WERI-Rb-1 (cell line): ENCODE measurements at places on chromosomes 12 and 14.

- DNase-seq = no peak
Observed at GRCh38 chr12:48993787-48994186, 5.4 kb downstream of the DDN start.

GRCh38 chr12:113242026-113242418 lies 20.8 kb downstream of the TPCN1 start:
- DNase-seq = peak; percentile 26

DNA sequence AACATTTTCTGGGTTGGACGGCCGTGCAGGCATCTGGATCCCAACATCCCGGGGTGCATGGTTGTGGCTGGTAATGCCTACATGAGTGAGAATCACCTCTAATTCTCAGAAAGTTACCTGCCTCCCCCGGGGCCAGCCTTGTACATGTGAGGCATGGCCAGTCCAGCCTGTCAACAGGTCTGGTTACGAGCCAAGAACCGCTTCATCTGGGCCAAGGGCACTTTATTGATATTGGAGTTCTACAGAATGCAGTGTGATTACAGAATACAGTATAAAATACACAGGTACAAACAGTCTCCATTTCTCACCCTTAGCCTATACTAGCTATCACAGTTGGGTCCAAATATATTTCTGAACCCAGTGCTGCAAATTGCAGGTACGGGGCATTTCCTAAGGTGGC lies 84.9 kb upstream of the EVL start:
- no peak for DNase-seq

DNA sequence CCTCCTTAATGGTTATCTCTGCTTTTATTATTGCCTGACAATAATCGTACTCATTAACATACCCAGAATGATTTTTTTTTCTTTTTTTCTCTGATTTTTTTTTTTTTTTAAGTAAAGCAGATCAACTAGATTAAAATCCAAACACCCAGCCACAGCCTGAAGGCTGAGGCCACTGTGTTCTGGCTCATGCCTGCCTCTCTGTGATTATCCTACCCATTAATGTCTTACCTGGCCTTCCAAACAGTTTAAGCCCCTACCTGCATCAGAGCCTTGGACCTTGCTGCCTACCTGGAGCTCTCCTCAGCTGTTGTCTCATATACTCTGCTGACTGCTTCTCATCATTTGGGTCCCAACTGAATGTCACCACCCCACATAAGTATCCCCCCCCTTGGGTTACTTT lies 6.8 kb upstream of the TMED10 start:
- DNase-seq = no peak

GRCh38 chr14:49594347-49595091 lies 4.2 kb upstream of the LRR1 start:
- DNase-seq = no peak

- DNase-seq = no peak
Observed at GRCh38 chr14:62914025-62914424, 131.2 kb downstream of the KCNH5 start.

- peak; percentile 62 for DNase-seq
Observed at GRCh38 chr12:119544765-119545625, 48.6 kb upstream of the TMEM233 start.

DNA sequence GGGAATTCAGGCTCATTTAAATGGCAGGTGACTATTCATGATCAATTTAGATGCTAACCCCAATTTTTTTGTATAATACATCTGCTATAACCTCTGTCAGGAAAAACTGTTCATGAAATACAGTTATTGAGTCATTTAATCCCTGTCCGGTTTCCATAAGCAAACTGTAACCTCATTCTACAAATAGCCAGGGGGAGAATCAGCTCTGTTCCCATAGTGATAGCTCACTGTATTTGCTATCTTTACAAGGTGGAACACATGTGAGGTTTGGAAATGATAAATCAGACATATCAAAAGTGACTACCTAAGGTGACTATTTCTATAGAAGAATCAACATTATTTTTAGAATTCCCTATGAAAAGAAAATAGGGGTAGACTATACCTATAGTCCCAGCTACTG lies 38.6 kb upstream of the VPS33A start:
- no peak for DNase-seq

- no peak for DNase-seq
Observed at GRCh38 chr14:55715889-55716288, 135.9 kb downstream of the KTN1 start.

DNA sequence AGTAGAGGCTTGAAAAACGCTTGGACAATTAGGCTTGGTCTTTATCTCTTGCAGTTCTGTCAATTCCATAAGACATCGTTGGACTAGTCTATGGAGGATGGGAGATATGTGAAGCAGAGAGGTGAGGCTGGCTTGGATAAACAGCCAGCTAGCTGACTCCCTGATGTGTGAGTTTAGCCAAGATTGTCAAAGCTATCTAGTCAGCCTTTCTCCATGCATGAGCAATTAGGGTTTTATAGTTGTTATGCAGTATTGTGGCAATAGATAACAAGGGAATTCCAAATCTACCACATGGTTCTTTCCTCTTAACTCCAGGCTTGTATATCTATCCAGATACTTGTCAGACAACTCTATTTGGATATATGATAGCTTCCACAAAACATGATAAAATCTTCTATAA lies 153.6 kb upstream of the NRXN3 start:
- no peak for DNase-seq

DNA sequence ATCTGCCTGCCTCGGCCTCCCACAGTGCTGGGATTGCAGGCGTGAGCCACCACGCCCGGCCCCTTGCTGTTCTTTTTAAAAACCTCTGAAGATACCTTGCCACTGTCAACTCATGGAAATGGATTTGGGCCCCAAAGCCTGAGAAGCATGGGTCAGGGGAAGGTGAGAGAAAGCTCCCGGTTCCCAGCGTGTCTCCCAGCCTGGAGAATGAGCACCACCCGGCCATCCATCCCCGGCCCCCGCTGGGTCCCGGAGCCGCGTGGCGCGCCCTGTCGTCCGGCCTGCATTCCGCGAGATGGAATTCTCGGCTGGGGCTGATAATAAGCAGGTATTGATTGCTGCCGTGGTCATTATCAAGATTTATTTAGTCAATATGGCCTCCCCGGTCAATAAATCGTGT lies 126.5 kb upstream of the MYL2 start:
- DNase-seq = no peak

DNA sequence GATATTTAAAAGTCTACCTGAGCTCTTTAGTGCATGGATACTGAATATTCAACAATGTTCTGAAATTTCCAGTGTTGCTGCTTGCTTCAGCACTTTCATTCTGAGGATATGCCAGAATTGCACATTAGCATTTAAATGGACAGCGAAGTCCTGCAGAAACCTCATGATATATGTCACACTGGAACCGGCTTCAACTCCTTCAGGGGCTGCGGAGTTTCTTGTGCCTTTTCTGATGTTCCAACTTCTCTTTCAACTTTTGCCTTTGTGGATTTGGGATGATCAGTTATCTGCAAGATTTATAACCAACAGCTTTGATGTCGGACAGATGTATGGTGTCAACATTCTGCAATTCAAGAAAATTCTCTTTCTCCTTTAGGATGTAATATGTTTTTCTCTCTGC lies 142.5 kb upstream of the LMNTD1 start:
- DNase-seq = no peak

DNA sequence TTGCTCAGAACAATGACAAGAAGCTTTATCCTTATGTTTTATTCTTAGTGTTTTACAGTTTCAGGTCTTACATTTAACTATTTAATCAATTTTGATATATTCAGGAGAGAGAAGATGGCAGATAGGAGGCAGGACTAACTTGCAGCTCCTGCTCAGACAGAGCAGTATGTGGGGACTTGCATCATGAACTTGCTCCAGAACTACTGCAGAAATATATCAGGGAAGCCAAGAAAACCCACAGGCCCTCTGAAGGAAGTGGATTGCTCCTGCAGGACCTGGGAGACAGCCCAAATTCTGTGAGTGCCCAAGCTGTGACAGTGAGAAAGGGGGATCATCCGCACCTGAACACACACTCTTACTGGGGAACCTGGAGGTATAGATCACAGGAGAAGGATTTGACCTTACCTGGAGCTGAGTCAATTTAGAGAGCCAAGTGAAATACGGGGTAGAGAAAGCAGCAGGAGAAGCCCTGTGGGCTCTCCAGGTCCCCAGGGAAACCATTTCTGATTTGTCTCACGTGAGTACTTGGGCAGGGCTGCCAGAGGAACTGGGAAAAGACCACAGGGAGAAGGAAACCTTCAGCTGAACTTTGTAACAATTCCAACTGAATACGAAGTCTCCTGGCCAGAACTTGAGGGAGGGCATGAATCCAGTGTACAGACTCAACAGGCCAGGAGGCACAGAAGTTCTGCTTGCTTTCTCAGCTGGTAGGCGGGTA lies 28.9 kb upstream of the TSPAN8 start:
- DNase-seq = no peak

GRCh38 chr12:5016526-5016925 lies 27.2 kb upstream of the KCNA5 start:
- DNase-seq = no peak

DNA sequence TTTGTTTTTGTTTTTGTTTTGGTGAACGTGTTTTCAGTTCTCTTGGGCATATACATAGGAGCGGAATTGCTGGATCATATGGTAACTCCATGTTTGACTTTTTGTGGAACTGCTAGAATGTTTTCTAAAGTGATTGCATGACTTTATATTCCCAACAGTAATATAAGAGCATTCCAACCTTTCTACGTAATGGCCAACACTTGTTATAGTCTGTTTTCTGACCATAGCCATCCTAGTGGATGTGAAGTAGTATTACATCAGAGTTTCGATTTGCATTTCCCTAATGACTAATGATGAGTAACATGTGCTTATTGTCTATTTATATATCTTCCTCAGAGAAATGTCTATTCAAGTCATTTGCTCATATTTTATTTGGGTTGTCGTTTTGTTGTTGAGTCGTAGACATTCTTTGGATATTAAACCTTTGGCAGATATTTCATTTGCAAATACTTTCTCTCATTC lies 268.7 kb downstream of the AEBP2 start:
- no peak for DNase-seq

- DNase-seq = no peak
Observed at GRCh38 chr12:107458163-107458562, 227.4 kb upstream of the PWP1 start.

DNA sequence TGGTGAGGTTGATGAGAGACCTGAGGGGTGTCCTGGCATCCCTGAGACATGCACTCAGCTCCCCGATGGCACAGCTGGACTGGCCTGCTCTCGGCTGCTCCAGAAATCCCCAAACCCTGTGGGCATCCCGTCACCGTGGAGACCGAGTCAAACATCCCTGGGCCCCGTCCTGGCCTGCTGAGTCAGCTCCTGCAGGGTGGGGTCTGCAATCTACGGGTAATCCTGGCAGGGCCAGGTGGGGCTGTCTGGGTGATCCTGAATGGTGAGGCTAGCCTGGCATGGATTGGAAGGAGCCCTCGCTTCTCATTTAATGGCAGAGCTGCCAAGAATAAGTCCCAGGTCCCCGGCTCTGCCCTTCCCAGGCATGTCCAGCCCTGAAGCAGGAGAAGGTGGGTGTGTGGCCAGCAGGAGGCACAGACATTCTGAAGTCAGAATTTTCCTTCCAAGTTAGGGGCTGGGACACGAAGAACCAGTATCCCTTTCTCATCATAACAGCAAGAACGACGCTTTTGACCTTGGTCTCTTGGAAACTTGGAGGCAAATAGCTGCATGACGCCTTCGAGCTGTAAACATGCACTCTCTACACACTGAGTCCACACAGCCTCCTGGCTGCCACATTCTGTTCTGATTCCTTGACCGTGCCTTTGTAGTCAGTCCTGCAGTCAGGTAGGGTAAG lies 17.7 kb upstream of the SERPINA4 start:
- no peak for DNase-seq

DNA sequence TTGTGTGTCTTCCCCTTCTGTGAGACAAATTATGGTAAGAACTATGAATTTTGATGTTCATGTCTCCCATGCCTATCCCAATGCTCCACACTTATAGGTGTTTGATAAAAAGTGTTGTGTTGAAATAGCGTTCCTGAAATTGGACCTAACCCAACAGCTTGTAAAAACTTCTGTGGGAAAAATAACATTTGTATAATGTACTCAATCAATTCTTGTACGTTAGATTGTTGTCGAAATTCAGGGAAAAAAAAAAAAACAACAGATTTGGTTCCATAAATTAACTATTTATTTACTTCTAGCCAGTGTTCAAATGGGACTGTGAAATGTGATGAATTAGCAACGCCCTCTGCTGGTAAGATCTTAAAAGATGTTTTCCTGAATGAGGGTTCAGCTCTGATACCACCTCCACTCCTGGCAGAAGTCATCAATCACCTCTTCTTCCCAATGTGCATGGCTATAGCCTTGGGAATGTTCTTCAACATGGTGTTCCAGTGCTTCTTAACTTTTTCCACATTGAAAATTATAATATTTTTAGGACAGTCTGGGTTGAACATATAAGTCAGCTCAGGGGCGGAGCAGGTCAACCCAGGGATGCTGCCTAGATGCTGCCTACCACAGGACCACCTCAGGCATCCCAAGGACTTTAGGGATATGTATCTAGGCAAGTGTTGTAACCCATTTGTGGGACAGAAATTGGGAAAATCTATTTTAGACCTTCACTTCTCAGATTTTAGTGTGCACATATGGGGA lies 170.6 kb downstream of the OTOGL start:
- DNase-seq = no peak

DNA sequence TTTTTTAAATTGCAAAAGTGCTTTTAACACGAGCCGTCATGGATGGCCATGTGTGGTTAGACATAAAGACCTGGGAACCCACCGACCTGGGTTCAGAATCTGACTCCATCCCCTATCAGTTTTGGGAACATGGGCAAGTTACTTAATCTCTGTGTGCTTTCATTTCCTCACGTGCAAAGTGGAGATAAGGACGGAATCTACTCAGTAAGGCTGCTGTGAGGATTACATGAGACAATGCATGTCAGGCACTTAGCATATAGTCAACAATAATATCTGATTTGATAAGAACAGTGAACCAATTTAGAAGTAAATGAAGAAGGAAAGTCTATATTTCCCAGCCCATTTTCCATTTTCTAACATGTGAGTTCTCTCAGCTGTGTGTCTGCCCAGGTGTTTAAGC lies 235.4 kb downstream of the SUDS3 start:
- no peak for DNase-seq

- no peak for DNase-seq
Observed at GRCh38 chr12:104565606-104566243, 109.0 kb downstream of the CHST11 start.

- DNase-seq = no peak
Observed at GRCh38 chr14:37988472-37988871, 219.2 kb upstream of the SSTR1 start.

DNA sequence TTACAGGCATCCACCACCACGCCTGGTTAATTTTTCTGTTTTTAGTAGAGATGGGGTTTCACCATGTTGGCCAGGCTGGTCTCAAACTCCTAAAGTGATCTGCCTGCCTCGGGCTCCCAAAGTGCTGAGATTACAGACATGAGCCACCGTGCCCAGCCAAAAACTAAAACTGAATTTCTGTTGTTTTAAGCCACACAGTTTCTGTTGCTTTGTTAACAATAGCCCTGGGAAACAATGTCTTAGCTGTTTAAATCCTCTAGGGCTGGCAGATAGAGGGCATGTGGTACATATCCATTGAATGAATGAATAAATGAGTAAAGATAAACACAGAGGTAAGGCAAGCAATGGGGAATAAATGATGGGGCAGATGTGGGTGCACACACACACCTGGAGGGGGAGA lies 8.0 kb upstream of the EIF5 start:
- DNase-seq = no peak
